ENCODE measurements at places on chromosomes 13 and 19.

- no peak for DNase-seq
Measured at GRCh38 chr19:14416817-14417231, 2.3 kb downstream of the DDX39A start.

DNA sequence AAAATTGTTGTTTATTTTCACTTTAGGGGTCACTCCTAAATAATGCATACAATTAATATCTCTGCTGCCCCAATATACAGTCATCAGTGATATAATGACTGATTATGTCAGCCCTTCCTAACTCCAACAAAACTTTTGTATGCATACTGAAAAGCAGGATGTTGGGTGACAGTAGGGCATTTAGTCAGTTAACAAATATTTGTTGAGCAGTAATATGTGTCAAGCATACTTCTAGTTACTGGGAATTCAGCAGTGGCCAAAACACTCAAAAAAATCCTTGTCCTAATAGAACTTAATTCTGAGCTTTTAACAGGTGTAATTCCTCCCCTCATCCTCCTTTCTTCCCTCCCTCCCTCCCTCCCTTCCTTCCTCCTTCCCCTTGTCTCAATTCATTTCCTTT, 560.7 kb upstream of the KLHL1 start:
- no peak for DNase-seq

DNA sequence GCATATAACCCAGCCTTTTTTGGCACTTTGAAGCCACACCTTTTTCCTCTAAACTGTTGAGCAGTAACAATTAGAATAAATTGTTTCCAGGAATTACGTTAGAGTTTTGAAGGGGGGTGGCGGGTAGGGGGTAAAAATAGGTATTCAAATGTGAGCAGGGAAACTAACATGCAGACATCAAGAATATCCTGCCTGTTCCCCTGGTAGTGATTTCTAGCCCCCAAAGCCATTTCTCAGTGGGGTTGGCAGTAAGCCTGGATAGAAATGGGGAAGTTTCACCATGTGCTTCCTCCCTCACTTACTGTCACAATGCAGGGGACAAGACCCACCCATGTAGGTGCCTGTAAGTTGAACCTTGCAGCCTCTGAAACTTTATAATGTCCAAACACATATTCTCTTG, 3.8 kb downstream of the DOCK9 start:
- no peak for DNase-seq

DNA sequence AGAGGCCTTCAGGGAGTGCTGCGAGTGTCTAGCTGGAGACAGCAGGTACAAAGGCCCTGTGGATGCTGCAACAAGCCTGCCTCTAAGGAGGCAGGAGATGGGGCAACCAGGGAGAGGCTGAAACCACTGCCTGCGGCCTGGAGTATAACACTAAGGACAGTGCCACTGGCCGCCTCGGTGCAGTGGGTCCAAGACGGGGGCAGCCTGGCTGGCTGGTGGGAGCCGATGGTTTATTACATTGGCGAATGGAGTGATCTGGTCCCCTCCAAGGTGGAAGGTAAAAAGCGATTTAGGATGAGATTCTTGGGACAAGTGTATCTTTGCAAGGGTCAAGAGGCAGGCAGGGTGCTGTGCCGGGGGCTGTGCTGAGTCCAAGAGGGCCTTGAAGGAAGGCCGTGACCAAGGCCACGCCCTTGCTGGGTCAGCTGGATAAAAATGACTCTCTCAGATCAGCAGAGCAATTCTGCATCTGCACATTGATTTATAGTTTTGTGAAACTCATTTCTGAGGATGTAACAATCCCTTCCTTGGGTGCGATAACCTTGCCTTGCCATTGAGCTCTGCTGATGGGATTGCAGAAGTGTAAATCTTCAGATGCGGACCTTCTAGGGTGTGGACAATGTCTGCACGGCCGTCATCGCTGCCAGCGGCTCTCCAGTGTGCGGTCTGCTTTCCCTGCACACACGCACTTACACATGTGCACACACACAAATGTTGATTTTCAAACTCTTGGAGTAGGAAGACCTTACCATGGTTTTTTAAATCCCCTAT, 6.0 kb downstream of the TMEM255B start:
- no peak for DNase-seq

GRCh38 chr19:4445963-4446703, 11.5 kb downstream of the UBXN6 start:
- no peak for DNase-seq

- no peak for DNase-seq
Measured at GRCh38 chr13:112771877-112772538, 82.2 kb downstream of the ATP11A start.

DNA sequence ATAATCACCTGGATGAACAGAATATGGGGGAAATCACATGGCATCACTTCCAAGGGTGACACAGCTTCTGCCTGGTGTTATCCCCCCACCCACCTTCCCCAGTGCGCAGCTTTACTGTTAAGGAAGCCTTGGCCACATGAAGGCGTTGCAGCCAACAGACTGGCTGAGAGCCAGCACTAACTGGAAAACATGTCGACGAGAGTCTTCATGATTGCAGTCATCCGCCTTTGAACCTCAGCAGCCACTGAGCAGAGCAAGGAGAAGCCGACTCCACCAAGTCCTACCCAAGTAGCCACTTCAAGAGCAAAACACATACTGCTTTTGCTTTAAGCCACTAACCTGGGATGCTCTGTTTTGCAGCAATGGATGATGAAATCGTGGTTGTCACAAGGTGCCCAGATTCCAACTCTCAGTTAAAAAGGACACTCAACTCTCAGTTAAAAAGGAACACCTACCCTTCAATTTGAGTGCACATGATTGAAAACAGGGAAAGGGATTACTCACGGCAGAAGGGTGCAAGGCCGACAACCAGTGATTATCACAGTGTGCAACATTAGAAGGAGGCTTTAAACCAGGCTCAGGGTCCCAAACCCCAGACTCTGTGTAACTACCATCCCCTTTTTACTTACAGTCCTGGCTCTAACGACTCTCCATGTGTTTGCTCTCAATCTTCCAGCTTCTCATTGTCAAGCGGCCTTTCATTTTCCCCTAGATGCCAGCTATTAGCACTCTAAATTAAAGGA, 149.1 kb downstream of the KLF12 start:
- DNase-seq, result peak; percentile 78

DNA sequence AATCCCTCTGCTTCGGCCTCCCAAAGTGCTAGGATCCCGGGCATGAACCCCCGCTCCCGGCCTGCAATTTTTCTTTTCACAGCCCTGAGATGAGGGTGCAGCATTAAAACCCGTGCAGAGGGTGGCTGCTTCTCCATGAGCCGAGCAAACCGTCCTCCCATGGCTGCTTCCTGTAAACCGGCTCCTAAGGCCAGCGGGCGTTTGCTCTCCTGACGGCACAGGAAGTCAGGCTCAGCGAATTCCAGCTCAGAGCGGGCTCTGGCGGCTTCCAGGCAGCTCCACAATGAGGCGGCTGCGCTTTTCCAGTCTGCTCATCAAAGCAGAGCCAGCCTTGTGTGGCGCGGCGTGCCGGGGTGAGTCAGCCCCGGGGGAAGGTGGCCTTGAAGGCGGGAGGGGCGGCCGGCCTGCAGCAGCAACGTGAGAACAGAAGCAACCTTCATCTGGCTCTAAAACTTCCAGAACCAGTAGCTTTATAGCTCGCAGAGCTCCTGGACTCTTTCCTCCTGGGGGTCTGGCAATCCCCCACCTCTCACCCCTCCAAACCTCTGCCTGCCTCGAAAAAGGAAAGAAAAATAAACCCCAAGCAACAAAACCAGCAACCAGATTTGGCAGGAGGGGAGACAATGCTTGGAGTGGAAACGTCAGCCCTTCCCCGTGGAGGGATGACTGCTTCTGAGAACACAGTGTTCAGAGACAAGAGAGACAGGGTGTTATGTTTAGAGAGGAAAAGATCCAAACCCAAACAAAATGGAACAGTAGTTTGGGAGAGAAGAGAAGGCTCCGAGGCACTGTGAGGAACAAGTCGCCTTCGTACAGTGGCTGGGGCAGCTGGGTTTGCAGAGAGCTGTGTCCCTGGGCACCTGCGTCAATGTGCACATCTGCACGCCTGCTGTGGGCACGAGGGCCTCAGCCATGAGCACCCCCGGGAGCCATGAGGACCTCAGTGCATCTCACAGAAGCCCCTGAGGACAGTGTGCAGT, 67.8 kb downstream of the GADD45B start:
- peak; percentile 68 for DNase-seq

DNA sequence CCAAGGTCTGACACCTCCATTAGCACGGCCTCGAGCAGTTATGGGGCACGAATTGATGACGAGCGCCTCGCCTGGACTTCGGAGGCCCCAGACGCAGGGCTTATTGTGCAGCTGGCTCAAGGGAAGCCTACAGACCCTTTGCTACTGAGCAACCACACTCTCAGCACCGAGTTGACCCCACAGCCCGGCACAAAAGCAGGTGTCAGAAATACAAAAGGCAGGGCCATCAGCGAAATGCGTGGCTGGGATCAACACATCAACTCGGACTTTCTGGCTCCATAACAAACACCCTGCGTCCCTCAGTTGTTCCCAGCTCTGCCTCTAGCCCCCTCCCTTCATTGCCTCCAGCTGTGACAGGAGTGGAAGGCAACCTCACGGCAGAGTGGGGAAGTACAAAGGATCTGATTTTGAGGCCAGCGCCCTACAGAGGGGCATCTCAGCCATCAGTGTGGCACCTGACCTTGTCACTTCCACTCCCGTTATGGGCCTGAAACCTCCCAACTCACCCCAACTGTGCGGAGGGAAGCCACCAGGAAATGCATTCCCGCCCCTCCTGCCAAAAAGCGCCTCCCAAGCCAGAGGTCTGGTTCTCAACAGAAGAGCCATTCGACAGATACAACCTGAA, 18.0 kb downstream of the PEPD start:
- no peak for DNase-seq

All from activated CD4-positive, alpha-beta T cell treated with anti-CD3 and anti-CD28 coated beads, Interleukin-2, amount 50 U/mL, for 4 hours (primary cell).